Coronary artery (tissue), 2 donors: ENCODE measurements at places on chromosomes 2 and 18.

- peak; percentile 77 for DNase-seq
Observed at GRCh38 chr2:20052861-20053281, 1.4 kb upstream of the LAPTM4A start.

- DNase-seq = no peak
Observed at GRCh38 chr2:88540346-88540745, 86.9 kb downstream of the EIF2AK3 start.

- DNase-seq = no peak
Observed at GRCh38 chr2:80303909-80304837, at the start of gene LRRTM1. TSS of gene LRRTM1 (minus strand) at chr2:80304752. CDS start at chr2:80303819, 933 bp downstream.

- DNase-seq = no peak
Observed at GRCh38 chr2:216653931-216654365, 20.7 kb downstream of the IGFBP2 start.

DNA sequence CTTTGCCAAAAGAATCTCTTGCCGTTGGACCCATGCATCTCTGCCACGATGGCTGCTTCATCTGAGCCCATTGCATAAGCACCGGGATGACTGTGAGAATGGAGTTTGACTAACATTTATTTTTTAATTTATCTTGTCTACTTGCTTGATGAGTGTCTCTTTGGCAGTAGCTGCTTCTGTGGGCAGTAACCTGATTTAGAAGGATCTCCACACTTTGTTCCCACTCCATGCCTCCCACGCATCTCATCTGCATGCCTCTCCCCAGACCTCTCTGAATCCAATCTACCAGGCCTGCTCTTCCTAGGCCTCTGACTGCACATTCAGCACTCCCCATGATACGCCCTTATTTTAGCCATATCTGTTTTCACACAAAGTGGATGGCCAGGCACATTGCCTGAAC is 23.7 kb upstream of the TMX3 start:
- no peak for DNase-seq

- DNase-seq = no peak
Observed at GRCh38 chr18:5073026-5073944, 123.8 kb downstream of the AKAIN1 start.

- no peak for DNase-seq
Observed at GRCh38 chr2:193847130-193847529, 1652.4 kb upstream of the TMEFF2 start.

DNA sequence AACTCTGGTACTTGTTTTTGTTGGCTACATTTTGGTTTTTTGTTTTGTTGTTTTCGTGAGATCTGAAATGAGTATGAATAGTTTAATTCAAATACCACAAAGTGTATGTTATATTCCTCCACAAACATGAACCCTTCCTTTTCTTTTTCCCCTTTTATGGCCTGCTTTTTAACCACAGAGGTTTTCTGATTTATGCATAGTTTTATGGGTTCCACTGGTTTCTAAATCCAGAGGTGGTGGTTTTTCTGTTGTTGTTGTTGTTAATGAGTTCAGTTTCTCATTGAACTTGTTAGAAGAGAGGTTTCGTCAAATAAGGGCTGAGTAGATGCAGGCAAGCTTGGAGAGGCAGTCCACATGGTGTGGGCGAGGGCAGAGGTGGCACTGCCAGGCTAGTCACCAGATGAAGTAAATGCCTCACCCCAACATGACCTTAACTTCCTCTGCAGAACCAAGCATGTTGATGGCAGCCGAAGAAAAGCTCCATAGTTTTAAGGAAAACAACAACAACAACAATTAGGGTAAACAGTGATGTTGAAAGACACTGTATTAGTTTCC is 72.5 kb downstream of the RIF1 start:
- no peak for DNase-seq

DNA sequence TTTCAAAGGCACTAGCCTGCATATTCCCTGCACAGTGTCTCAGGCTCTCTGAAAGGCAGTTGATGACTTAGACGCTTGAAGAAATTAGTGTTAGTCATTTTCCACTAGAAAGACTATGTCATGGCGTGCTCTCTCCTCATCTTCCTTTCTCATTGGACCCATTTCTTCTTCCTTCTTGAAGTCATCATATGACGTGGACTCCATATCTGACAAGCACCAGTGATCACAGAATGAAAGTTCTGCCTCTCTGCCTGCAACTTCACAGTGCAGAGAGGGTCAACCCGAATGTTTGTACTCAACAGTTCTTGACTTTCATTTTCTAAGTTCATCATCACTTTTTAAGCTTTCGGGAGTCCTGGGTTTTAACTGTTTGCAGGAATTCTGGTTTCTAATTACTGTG is 63.7 kb upstream of the CYRIA start:
- no peak for DNase-seq

DNA sequence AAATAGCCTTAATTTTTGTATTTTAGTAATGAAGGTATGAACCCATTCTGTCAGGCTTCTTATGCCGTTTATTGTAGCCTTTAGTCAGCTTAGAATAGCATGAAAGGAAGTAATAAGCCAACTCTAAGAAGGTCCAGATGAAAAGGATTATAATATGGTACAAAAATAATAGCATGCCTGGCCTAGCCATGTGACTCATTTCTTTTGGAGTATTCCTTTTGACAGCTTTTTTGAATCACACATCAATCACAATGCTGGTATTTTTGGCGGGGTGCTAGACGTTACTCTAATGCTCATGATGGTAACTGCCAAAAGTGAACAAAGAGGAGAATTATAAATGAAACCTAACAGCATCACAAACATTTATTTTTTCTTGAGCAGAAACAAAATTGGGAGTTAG is 19.9 kb downstream of the FMNL2 start:
- DNase-seq = no peak

- no peak for DNase-seq
Observed at GRCh38 chr2:190533968-190534309, 583 bp downstream of the NEMP2 start.

DNA sequence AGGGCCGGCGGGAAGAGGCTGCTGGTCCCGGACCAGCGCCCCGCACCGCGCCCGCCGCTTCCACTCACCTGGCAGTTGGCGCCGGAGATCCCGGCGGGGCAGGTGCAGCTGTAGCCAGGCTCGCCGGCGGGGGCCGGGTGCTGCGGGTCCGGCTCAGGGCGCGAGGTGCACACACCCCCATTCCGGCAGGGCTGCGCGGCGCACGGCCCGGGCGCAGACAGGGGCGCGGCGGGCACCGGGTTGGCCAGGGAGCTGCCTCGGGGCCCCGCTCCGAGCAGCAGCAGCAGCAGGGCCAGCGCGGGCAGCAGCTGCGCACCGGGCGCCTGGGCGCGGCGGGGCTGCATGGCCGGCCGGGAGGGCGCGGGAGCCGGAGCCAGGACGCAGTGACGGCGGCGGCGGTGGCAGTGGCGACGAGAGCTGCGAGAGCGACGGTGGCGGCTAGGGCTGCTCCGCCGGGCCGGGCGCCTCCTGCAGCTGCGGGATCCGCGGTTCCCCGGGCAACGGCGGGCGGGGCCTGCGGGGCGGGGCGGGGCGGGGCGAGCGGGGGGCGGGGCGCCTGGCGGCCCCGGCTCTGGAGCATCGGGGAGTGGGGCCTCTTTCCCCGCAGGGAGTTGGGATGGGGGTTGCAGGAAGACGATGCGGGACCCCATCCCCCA is at the start of gene DNER:
DNER (minus strand) TSS at position 476 of the 656 bp plus-strand sequence; CDS start at position 344, 132 bp downstream.
- no peak for DNase-seq

DNA sequence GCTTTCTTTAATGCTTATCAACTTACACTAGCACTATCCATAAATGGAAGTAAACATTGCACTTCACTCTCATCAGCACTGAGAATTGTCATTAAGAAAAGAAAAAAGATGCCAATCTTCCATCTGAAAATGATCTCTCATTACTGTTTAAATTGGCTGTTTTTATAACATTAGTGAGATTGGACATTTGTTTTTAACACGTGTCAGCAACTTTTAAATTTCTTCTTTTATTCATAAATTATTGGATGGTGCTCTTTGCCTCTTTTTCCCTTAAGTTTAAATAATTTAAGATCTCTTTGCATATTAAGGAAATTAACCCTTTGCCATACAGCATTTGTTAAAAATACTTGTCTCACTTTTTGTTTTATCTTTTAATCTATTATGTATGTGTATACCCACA is 146.5 kb upstream of the CHST9 start:
- no peak for DNase-seq

GRCh38 chr2:240500561-240501423 is 57.0 kb downstream of the ANKMY1 start:
- DNase-seq = peak; percentile 56

GRCh38 chr2:157831573-157832315 is 44.4 kb downstream of the ACVR1 start:
- no peak for DNase-seq
